ENCODE measurements at places on chromosomes 7 and 10.
A peak's percentile ranks its signal among the peaks of the same experiment; 100 is the strongest.

DNA sequence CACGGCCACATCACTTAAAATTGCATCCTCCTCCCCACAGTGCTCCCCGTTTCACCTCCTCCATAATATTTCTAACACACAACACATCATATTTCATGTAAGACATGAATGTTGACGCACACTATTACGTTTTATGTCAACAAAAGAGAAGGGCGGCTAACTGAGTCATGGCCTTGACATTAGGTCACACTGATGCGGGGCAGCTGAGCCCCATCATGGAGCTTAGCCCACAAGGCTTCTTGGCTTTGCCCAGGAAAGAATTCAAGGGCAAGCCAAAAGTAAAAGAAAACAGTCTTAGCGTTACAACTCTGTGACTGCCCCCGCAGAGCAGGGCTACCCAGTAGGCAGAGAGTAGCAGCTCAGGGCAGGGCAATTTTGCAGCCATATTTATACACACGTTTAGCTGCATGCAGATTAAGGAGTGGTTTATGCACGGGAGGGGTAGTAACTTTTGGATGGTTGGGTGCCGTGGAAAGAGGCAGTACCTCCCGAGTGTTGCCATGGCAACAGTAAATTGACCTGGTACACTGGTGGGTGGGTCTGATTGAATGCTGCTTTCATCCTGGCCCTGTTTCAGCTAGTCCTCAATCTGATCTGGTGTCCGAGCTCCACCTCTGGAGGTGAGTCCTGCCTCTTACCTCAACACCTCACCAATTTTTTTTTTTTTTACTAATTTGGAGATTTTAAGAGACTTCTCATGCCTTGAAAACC lies 156.2 kb upstream of the FRMD4A start:
- no peak for DNase-seq

DNA sequence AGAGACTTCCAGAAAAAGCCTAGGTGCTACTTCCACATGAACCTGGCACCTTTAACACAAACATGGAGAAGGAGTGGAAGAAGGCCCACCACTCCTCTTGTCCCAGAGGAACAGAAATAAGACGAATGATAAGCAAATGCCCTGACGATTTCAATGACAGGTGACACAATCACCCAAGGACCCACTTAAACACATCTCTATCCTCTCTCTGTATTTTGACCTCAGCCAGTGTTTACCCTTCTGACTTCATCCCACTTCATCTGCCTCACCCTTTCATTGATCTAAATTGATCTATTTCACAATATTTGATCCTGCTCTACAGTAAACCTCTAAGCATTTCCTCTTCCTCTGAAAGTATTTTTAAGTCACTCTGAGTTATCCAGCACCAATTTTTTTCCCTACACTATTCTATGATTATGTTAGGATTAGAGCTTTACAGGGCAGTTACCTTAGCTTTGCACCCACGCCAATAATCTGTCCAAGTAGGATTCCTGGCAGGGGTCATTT lies 9.1 kb downstream of the GOT1 start:
- no peak for DNase-seq

- DNase-seq, result peak; percentile 61
Observed at GRCh38 chr7:150971242-150972022, 6.7 kb downstream of the KCNH2 start.

- peak; percentile 3 for DNase-seq
Observed at GRCh38 chr7:98619450-98620321, 2.6 kb downstream of the NPTX2 start.

- DNase-seq, result no peak
Observed at GRCh38 chr7:118075936-118076335, 108.0 kb upstream of the LSM8 start.

GRCh38 chr10:98013122-98013521 lies 17.3 kb downstream of the CRTAC1 start:
- no peak for DNase-seq

GRCh38 chr10:100890673-100891317 lies 22.0 kb upstream of the SLF2 start:
- DNase-seq, result no peak

DNA sequence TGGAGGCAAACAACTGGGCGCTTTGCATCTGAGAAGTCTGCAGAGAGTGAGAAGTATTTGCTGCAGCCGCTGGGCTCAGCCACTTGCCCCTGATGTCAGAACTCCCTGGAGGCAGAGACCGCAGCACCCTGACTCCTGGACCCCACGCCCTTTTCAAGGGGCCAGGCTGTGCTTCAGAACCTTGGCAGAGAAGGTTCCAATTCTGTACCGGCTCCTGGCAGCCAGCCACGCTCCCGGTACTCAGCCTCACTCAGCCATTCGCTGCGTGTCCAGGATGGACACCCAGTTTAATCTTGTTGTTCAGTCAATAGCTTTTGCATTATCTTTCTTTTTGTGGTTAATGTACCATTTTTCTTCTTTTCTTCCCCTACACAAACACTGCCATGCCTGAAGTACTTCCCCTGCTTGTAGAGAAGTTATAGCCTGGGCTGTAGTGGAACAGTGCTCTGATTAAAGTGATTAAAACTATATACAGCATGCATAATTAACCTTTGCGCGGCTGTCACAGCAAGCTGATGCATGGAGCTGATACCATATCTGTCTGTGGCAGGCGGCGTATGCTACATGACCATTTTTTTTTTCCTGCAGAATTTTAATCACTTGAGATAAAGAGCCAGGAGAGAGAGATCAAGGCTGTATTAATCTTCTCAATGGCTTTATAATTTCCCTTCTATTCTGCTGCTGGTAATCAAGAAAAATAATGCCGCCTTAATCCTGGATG lies 578.5 kb downstream of the SDK1 start:
- DNase-seq, result peak; percentile 78

DNA sequence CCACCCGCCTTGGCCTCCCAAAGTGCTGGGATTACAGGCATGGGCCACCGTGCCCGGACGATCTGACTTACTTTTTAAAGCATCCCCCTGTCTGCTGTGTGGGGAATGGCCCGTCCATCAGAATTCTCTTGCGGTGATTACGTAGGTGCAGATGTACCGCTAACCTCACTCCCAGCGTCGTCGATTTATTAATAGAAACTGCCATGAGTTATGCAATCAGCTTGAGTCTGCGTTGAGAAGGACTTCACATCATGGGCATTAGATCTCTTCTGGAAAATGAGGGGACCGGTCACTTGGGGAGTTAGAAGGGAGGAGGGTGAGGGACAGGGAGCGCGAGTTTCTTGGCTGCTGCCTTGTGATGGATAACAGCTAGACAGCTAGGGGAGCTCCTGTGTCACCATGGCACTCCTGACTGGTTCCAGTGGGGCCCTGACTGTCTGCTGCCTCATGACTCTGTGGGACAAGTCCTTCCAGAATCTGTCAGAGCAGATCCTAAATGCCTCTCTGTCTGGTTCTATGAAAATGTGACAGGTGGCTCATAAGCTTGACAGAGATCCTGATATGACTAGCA lies 35.2 kb downstream of the POR start:
- DNase-seq, result no peak

DNA sequence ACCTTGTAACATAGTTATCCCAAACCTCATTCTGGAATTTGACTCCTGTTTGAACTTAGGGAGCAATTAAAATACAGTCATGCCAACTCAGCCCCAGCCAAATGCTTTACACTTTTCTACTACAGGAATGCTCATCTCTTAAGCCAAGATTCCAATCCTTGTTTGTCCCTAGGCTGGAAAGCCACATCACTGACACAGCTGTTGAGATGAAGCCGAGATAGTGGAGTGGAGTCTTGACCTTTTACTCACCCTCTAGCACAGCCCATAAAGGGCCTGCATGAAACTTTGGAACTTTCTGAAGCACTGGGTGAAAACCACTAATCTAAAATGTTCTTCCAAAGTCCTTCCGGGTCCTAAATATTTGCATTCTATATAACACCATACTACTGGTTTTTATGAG lies 247.3 kb downstream of the ETV1 start:
- no peak for DNase-seq

DNA sequence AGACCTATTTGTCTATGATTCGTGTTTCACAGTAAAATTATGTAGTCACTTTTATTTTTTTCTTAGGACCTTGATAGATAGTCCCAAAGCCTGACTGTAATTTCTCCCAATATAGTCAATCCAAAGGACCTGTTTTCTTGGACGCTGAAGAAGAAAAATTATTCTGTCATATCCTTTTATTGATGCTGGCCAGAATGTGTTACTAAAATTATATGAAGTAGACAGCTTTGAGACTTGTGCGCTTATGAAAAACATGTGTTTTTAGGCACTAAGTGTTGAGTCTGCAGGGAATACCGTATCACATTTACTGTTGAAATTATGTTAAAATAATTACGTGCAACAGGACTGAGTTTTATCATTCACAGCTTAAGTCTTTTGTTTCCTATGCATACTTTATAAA lies 17.9 kb downstream of the TES start:
- no peak for DNase-seq

GRCh38 chr10:104957178-104957841 lies 316.2 kb downstream of the SORCS3 start:
- no peak for DNase-seq

DNA sequence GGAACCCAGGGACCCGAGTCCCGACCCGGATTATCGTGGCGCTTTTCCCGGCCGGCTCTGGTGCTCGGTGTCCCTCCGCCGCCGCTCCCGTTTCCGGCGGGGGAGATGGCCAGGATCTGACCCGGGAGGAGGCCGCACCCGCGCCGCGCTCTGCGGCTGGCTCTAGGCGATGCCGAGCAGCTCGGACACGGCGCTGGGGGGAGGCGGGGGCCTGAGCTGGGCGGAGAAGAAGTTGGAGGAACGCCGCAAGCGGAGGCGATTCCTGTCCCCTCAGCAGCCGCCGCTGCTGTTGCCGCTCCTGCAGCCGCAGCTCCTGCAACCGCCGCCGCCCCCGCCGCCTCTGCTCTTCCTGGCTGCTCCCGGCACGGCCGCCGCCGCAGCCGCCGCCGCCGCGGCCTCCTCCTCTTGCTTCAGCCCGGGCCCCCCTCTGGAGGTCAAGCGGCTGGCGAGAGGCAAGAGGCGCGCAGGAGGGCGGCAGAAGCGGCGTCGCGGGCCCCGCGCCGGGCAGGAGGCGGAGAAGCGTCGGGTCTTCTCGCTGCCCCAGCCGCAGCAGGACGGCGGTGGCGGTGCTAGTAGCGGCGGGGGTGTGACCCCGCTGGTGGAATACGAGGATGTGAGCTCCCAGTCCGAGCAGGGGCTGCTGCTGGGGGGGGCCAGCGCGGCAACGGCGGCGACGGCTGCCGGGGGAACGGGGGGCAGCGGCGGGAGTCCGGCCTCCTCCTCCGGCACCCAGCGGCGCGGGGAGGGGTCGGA lies 593 bp downstream of the CDK13 start:
- no peak for DNase-seq

DNA sequence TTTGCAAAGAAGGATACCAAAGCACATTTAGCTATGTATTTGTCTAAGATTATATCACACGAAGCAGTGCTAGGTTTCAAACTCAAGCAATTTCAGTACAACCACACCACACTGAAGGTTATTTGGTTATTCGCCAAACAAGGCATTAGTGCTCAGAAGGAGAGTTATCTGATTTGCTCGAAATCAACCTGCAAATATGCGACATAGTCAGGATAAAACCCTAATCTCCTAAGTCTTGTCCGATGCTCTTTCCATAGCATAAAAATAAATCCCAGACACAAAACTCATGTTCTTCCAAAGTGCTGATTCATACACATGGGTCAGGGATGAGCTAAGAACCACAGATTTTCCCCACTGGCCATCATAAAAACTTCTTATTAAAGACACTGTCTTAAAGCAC lies 1288.0 kb upstream of the SORCS1 start:
- DNase-seq, result no peak

GRCh38 chr10:103692436-103692951 lies 162.9 kb downstream of the SH3PXD2A start:
- DNase-seq, result no peak

- no peak for DNase-seq
Observed at GRCh38 chr10:87661861-87662785, 2.4 kb downstream of the PAPSS2 start.

DNA sequence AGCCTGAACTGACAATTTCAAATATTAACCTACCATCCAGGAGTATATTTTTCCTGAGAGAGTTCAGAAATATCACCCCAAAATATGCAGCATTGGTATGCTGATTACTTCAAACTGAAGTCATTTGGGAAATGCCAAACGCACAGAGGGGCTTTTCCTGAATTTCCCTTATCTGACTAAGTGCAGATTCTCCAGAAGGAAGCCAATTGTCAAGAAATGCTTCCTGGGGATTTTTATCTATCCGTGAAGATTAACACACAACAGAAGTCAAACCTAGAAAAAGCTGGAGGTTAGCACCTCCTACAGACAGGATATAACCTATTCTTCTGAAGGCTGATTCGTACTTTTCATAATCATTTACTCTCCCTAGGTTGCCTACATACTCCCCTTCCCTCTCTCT lies 91.0 kb downstream of the AKR1D1 start:
- no peak for DNase-seq

- DNase-seq, result no peak
Observed at GRCh38 chr10:121999301-121999700, 10.3 kb downstream of the TACC2 start.

DNA sequence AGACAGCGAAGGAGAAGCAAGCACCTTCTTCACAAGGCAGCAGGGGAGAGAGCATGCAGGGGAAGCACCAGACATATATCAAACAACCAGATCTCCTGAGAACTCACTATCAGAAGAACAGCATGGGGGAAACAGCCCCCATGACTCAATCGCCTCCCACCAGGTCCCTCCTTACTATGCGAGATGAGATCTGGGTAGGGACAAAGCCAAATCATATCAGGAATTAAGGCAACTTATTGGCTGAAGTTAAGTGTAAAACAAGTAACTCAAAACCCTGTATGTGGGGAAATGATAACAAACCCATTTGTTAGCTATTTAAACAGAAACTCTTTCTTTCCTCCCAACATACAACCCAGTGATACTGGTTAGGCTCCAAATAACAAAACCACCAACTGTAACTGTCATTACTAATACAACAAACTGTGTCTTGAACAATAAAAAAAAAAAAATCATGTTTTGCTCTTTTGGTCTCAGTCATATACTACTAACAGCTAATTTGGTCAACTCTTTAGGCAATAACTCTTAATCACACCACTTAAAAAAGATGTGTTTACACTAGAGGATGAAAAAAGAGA lies 57.8 kb downstream of the MINDY3 start:
- no peak for DNase-seq

DNA sequence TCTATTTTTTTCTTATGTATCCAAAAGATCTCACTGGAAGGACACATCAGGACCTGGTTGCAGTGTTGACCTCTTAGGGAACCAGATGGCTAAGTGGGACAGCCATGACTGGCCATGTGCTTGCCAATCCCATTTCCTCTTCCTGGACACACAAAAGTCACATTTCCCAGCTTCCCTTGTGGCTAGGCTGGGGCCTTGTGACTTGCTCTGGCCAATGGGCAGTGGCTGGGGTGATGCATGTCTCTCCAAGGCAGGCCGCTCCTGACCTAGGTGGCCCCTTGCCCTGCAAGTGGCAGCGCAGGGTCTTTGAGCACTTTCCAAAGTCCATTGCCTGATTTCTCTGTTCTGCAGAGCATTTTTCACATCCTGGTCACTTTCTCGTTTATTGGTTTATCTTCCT lies 41.7 kb upstream of the HSPA12A start:
- DNase-seq, result no peak

DNA sequence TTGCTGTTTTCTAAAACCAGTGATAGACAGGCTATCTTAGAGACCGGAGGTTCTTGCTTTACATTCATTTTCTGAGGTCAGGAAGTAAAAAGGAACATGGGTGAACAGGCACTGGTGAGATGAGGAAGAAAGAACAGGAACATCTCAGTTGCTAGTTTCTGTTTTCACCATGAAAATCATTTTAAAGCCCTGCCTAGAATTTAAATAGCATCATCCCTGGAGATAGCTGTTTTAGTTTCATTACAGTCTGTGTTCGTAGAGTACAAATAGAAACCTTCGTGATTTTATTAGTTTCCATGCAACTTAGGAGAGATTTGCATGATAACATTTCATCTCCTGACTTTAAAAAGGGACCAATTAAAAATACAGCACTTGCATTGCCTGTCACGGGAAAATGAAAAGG lies 14.7 kb downstream of the KCNMA1 start:
- DNase-seq, result no peak

All from NCI-H1092 (cell line).